ENCODE measurements at places on chromosomes 5 and 9.

- DNase-seq = no peak
Observed at GRCh38 chr9:114902786-114903524, 27.4 kb downstream of the TNFSF8 start.

GRCh38 chr5:59682542-59682941 is 211.0 kb downstream of the PDE4D start:
- DNase-seq = no peak

DNA sequence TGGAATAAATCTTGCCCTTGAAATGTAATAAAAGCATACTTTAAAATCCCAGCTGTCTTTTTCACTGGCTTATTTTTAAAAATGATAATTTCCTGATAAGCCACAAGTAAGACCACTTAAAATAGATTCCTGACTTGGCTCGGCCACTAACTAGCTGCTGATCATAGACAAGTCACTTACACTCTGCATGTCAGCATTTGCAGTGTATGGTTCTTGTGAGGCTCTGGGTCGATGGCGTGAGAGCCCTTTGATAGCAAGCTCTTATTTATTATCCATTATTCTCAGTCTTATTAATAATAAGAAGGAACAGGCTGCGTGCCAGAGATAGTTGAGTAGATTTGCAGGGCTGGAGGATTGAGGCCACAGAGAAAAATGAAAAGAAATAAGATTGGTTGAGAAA is 110.7 kb upstream of the IL12B start:
- DNase-seq = no peak

DNA sequence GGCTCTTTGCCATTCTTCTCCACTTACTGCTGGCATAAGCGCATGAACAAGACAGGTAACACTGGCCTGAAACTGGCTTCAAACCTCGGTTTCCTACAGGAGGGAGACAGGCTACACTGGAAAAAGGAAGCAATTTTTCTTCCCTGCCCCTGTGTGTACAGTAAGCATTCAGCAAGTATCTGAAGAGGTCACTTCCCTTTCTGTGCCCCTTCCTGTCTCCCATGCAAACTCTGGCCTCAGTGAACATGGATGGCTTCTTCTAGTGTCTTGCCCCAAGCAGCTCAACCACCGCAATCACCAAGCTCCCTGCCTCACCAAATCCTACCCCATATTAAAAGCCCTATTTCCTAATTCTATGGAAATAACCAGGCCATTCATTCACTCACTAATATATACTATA is 42.4 kb downstream of the SERINC5 start:
- no peak for DNase-seq

GRCh38 chr5:94240596-94240992 is 377.8 kb downstream of the KIAA0825 start:
- DNase-seq = no peak
